Fibroblast of villous mesenchyme (primary cell): ENCODE measurements at places on chromosomes 13 and 19. TPM values are rescaled to one million over a fixed set of nuclear protein-coding genes. Genes with fewer than 3 reads are reported as not detected.

GRCh38 chr13:80055847-80056246, 285.1 kb downstream of the SPRY2 start:
- DNase-seq, result no peak

DNA sequence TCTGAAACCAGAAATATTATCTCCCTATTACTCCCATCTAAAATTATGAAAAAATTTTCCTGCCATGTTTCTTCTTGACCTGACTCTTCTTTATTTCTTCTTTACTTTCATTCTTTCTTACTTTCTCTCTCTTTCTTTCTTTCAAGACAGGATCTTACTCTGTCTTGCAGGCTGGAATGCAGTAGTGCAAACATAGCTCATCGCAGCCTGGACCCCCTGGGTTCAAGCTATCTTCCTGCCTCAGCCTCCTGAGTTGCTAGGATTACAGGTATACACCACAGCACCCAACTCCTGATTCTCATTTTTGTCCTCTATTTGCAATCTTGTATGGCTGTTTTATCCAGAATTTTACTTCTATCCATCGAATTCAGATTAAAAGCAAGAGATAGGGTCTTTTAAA, 631.1 kb downstream of the TBC1D4 start:
- no peak for DNase-seq

DNA sequence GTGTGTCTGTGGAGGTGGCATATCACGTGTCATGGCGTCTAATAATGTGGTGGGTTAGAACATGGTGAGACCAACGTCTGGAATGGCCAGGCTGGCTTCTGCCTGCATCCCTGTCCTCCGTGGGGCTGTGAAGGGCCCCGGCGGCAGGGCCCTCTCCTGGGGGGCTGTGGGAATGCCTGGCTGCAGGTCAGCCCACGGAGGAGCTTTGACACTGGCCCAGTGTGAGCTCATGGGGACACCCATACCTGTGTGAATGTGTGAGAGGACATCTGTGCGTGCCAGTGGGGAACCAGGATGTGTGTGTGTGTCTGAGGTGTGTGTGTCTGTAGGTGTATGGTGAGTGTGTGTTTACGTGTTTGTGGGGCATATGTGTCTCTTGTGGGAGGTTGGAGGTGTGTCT, 300.1 kb downstream of the TEX29 start:
- no peak for DNase-seq

DNA sequence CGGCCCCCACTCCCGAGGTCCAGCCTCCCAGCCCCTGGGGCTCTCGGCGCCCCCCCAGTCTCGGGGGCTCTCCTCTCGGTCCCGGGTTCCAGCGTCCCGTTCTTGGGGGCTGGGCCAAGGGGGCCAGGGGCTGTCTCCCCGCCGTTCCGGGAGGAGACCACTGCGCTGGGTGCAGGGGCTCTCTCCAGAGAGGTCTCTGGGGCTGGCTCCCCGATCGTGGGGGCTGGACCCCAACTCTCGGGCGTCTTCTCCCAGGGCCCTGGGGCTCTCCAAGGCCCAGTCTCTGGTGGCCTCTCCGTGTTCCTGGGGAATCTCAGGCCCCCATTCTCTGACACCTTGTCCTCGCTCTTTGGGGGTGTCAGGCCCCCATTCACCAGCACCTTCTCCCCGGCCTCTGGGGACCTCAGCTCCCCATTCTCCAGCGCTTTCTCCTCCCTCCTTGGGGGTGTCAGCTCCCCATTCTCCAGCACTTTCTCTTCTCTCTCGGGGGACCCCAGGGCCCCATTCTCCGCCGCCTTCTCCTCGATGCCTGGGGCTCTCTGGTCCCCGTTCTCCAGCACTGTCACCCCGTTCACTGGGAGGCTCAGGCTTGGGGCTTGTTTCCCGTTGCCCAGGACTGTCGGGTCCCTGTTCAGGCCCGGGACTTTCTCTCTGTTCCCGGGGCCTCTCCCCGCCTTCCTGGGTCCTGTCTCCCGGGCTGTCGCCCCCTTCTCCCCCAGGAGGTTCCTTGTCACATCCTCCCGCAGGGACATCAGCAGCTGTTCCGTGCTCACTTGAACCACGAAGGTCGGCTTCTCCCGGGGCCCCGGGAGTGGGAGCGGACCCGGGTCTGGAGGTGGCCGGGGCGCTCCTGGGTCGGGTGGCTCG, 13.7 kb downstream of the LMTK3 start:
- DNase-seq, result no peak

DNA sequence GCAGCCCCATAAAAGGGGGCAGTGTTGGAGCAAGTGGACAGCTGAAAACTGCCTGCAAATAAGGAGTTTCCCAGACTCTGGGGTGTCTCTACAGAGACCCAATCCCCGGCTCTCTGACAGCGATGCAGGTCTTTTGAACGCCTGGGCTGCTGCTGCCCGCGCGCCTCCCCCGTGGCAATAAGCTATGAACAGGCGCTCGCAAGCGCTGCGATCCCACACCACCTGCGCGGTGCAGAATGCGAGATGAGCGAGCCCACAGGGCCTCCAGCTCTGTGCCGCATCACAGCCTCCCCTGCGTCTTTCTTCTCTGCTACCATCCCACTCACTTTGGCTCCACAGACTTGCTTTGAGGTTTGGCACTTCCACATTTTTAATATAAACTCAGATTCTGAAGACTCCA, 62.3 kb downstream of the KCTD15 start:
- no peak for DNase-seq

- DNase-seq, result no peak
Observed at GRCh38 chr19:46180701-46181387, 32.8 kb downstream of the IGFL2 start.

- no peak for DNase-seq
Observed at GRCh38 chr13:39281539-39282150, 243.4 kb downstream of the NHLRC3 start.

GRCh38 chr13:33466262-33466661, 180.7 kb upstream of the STARD13 start:
- DNase-seq, result no peak

- no peak for DNase-seq
Observed at GRCh38 chr13:43650882-43651281, 135.9 kb downstream of the ENOX1 start.

DNA sequence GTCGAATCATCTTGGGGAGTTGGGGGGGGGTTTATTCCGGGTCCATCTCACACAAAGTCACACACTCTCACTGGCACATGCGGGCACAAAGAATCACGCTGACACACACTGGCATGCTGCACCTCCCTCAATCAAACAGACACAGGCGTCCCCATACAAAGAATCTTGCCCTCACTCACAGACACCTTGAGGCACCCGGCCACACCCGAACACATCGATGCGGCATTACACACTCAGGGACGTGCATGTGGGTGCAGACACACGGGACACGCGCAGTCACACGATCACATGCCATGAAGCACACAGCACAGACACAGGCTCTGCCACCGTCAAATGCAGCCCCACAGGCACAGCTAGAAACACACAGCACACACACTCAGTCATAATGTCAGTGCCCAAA, 7.8 kb downstream of the NFIX start:
- DNase-seq, result no peak

GRCh38 chr19:29590278-29590677, 15.8 kb upstream of the POP4 start:
- no peak for DNase-seq

- no peak for DNase-seq
Observed at GRCh38 chr19:30407068-30407709, 35.0 kb downstream of the ZNF536 start.

DNA sequence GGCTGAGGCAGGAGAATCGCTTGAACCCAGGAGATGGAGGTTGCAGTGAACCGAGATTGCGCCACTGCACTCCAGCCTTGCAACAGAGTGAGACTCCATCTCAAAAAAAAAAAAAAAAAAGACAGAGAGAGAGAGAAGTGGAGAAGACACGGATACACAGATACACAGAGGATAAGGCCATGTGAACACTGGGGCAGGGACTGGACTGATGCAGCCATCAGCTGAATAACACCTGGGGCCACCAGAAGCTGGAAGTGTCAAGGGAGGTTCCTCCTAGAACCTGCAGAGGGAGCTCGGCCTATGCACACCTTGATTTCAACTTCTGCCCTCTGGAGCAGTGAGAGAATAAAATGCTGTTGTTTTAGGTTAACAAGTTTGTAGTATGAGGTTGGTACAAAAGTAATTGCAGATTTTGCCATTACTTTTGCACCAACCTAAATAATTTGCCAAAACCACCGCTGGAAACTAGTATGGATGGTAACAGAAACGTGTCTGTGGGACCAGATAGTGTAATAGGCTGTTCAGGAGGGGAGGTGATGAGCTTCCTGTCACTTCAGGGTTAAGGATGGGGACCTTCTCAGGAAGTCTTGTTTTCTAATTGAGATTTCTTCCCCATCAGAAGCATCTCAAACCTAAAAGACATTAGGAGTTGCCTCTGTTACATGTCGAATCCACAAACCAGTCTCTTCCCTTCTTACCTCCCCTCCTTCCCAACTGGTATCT, 36.4 kb upstream of the IGSF23 start:
- DNase-seq, result peak; percentile 26

DNA sequence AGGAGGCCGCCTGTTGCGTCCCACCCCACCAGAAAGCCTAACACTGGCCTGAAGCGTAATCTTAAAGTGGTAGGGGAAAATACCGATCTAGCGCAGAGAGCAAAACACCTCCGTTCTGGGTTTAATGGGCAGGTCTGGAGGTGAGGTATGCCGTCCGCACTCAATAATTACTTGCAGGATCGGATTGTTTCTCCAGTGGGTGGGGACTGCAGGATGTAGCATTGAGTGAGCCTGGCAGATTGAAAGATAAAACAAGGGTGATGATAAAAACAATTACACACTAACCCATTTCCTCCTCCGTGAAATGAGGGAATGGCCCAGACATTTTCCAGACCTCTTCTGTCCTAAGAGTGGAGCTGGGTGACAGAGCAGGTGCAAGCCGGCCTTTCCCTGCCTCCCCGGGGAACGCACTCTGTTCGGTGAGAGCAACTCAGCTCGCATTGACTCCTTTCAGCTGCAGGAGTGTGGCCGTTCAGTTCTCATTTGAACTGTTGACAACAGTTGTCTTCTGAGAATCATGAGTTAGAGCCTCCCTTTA, 110.2 kb upstream of the DOCK9 start:
- DNase-seq, result no peak

DNA sequence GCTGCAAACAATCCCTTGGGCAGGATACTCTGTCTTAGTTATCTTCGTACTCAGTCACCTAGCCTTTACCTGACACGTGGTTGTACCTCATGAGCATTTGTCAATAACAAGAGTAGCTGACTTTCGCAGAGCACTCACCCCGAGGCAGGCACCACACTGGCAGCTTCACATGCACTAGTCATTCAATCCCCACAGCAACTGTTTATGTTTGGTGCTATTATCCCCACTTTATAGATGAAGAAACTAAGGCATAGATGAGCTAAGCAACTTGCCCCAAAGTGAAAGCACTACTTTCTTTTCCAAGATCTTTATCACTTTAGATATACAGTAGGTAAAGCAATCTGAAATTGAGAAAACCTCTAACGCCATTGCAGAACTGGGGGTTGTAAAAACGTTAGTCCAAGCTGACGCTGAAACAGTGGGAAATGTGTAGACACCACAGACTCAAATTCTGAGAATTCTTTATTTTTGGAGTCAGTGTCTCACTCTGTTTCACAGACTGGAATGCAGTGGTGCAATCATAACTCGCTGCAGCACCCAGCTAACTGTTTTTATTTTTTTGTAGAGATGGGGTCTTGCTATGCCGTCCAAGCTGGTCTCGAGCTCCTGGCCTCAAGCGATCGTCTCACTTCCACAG, 446.0 kb downstream of the FOXO1 start:
- DNase-seq, result peak; percentile 90

DNA sequence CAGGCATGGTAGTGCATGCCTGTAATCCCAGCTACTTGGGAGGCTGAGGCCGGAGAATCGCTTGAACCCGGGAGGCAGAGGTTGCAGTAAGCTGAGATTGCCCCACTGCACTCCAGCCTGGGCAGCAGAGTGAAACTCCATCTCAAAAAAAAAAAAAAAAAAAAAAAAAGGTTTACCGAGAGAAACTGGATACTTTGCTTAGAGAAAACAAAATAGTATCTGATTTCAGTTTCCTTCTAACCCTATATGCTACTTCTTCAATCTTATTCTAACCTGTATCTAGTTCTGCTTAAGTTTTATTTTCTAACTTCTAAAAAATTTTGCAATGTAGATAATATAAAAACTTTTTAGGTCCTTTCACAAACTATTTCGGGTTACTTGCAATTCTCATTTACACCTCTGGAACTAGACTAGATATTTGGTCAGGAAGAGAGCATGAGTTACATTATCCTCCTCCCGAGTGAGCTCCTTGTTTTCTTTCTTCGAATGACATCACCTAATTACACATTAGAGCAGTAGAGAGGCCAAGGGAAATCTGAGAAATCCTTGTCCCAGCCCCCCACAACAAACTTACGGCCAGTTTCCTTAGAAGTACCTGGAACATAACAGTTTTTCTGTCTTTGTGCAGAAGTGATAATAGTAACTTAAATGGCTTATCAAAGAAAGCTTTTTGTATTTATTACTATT, 128.9 kb downstream of the B3GLCT start:
- DNase-seq, result peak; percentile 41

- no peak for DNase-seq
Observed at GRCh38 chr19:16516923-16517610, 20.9 kb downstream of the C19orf44 start.

GRCh38 chr19:35753634-35754369, 3.0 kb downstream of the HSPB6 start:
- no peak for DNase-seq

- DNase-seq, result peak; percentile 77
Observed at GRCh38 chr13:113584205-113584869, at the start of gene TFDP1. TSS of gene TFDP1 (plus strand) at chr13:113584753. CDS start at chr13:113585838, 1,085 bp downstream.

- no peak for DNase-seq
Observed at GRCh38 chr13:23849670-23850069, 39.5 kb downstream of the MIPEP start.

PSG11 gene
- 0.43 TPM in 1 of 2 replicates, not detected in the other for total RNA-seq

ATP4A gene
- not detected in 2 replicates for total RNA-seq

C19orf67 gene
- total RNA-seq, result not detected in 2 replicates

NPAS1 gene
- 0.32 and 0.86 TPM in 2 replicates for total RNA-seq

ACP7 gene
- total RNA-seq, result not detected in 2 replicates

ZNF667 gene
- 0.97 and 2.6 TPM in 2 replicates for total RNA-seq

PRX gene
- total RNA-seq, result 0.86 and 1.9 TPM in 2 replicates

B3GNT8 gene
- 0.86 and 1.6 TPM in 2 replicates for total RNA-seq

ZNF724 gene
- 5.6 and 6.8 TPM in 2 replicates for total RNA-seq

ZNF490 gene
- total RNA-seq, result 5.2 and 7.8 TPM in 2 replicates
